Activated naive CD8-positive, alpha-beta T cell treated with anti-CD3 and anti-CD28 coated beads, Interleukin-2, amount 10 ng/mL, durations not matched to agents 7 days and 5 days (primary cell): ENCODE measurements at places on chromosomes 13 and 19.

DNA sequence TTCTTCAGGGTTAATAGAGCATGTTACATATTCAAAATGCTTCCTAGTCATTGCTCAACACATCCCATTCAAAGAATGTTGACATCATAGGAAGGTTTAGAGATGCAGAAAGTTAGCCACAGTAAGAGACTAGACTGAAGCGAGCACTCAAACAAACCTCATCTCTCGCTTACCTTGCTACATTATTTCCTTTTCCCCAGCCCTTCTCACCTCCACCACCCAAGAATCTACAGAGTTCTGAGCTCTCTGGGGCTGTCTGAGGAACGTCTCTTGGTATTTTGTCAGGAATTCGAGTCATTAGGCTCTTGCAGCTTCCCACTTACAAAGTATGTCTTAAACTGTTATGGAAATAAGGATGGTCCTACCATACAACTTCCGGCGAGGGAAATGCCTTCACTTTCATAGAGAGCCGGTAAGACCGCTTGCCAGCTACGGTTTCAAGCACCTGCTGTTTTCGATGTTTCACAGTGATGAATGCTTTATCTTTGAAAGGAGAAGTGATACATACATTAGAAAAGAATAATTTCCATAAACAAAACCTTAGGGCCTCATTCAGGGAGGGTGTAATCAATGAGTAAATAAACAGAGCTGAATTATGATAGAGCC lies 65.1 kb downstream of the FLT1 start:
- no peak for DNase-seq

DNA sequence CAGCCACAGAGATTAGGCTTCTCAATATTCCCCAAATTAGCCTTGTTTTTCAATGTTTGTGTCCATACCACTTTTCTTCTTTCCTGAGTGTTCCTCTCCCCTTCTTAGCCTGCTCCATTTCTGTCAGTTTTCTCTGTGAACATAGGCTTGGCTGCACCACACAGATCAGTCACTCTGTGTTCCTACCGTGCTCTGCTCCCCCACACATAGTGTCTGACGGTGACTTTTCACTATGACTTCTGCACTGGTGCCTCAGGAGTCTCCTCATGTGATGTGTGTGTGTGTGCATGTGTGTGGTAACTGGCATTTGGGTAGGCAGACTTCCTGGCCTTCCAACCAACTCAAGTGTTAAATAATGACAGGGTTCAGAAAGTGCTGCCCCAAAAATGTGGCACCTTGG lies 47.9 kb upstream of the MYCBP2 start:
- DNase-seq = no peak

DNA sequence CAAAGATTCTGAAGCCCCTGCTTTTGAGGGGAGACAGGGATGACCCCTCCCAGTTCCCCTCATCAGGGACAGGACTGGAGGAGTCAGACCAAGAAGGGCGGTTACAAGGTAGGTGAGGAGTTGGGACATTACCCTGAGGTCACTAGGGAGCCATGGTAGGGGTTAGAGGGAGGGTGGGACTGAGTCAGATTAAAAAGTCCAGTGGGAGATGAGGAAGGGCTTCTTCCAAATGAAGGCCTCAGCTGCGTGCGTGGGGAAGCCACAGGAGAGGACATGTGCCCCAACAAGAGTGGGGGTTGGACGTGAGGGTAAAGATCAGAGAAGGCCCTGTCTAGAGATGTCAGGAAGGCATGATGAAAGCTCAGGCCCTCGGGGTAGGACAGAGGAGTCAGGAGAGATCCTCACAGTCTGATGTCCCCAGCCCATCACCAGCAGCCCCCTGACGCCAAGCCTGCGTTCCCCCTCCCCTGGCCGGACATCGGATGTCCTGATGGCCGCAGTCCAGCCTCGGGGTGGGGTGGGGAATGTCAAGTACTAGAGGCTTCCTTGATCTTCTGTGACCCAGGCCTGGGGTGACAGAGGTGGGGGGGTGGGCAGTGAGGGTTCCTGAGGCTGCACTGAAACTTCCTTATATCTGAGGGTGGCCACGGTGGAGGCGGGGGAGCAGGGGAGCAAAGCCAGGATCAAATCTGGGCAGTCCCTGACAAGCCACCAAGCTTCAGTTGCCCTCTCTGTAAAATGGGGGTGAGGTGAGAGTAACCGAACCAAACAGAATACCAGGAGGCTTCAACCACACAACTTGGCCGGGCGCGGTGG lies 6.5 kb upstream of the MFSD12 start:
- DNase-seq = no peak

GRCh38 chr13:18952225-18953016 lies 229.2 kb downstream of the TUBA3C start:
- DNase-seq = no peak

DNA sequence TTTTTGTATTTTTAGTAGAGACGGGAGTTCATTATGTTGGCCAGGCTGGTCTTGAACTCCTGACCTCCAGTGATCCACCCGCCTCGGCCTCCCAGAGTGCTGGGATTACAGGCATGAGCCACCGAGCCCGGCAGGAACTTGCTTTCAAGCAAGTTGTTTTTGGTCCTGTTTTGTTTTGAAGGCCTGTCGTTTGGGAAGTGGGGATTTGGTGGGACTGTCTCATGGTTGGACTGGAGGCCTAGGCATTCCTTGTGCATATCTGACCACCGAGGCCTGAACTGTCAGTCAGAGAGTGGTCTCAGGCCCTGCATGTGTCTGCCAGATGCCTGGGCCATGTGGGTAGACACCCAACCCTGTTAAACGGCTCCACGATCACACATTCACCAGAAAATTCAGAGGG lies 26.3 kb downstream of the UBXN6 start:
- no peak for DNase-seq

DNA sequence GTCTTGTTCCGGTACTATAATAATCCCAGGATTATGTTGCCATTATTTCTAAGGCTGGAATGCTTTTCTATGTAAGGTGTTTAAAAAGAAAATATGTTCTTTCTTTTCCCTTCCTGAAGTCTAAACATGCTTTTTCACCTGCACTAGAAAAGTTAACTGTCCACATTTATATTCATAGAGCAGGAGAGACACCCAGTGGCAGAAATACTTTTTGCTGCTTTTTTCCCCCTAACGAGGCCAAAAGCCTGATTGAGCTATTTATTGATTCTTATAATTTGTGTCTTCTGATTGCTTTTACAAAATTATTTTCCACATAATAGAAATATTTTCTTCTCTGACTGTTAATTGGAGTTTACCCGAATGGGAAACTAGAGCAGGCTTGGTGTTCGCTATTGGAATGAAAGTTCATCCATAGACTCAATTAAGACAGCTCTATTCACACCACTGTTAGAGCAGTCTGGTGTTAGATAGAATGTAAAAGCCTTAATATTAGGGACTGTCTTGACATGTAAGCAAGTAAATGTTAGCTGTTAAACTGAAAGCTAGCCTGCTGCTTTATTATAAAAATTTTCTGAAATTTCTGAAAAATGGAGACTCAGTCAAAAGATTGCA lies 15.8 kb downstream of the GPR180 start:
- no peak for DNase-seq

DNA sequence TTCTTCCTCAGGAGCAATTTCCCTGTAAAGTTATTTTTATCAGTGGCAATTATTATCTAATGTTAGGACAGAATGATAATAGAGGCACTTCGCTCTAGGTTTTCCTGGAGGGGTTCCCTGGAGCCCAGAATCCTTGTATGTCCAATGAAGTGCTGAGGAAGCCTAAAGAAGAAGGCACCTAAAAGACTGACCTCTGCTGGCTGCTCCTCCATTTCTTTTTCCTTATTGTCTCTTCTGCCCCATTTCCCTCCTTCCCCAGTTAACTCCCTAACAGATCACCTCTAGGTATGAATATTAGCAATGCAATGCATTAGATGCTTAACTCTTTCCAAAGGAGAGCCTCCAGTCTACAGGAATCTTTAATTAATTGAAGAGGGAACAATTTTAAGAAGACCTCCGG lies 985.4 kb downstream of the DIAPH3 start:
- DNase-seq = no peak

- no peak for DNase-seq
Measured at GRCh38 chr13:75137911-75138571, 343.9 kb downstream of the TBC1D4 start.
